Activated naive CD4-positive, alpha-beta T cell (primary cell): ENCODE measurements at places on chromosomes 13 and 19.
A peak's percentile ranks its signal among the peaks of the same experiment; 100 is the strongest.

- DNase-seq: no peak
Measured at GRCh38 chr19:33724721-33725060, 72.0 kb upstream of the KCTD15 start.

DNA sequence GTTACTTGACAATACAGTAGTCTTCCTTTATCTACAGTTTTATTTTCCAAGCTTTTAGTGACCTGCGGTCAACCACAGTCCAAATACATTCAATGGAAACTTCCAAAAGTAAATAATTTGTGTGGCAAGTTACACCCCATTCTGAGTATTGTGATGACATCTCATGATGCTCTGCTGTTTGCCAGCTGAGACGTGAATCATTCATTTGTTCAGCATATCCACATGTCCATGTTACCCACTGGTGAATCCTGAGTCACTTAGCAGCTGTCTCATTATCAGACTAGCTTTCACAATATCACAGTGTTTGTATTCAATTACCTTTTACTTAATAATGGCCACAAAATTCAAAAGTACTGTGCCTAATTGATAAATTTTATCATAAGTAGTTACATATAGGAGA is 179.8 kb downstream of the PRR20E start:
- no peak for DNase-seq

DNA sequence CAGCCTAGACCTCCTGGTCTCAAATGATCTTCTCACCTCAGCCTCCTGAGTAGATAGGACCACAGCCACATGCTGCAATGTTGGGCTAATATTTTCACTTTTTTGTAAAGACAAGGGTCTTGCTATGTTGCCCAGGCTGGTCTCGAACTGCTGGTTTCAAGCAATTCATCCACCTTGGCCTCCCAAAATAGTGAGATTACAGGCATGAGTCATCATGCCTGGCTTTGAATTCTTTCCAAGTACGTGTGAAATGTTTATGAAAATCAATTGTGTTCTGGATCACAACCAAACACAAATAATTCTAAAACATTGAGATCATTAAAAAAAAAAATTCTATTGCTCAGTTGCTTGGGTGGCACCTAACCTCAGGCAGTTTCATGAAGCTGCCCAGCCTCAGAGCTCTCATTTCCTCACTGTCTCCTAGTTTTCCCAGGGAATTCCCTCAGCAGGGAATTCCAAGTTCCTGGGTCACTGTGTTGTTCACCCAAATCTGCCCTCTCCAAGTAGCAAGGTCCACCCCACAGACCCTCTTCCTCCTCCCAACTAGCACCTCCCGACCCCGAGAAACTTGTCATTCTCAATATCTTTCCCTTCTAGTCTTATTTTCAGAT is 44.8 kb downstream of the ING1 start:
- DNase-seq: no peak

DNA sequence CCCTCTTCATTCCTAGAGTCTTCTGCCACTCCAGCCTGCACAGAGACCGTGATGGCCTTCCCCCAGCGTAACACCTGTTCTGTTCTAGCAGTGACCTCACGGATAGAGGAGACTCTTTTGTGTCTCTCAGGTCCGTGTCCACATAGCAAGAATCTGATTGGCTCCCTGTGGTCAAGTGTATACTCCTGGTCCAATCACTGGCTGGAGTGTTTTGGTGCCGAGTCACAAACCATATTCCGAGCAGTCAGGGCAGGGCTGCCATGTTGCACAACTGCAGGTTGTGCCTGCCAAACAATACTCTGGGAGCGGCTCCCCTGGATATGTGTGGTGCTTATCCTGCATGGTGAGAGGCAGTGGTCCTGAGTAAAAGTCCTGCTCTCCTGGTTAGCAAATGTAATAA is 402.4 kb downstream of the KCNRG start:
- no peak for DNase-seq

GRCh38 chr13:66886264-66886663 is 343.9 kb downstream of the PCDH9 start:
- no peak for DNase-seq

DNA sequence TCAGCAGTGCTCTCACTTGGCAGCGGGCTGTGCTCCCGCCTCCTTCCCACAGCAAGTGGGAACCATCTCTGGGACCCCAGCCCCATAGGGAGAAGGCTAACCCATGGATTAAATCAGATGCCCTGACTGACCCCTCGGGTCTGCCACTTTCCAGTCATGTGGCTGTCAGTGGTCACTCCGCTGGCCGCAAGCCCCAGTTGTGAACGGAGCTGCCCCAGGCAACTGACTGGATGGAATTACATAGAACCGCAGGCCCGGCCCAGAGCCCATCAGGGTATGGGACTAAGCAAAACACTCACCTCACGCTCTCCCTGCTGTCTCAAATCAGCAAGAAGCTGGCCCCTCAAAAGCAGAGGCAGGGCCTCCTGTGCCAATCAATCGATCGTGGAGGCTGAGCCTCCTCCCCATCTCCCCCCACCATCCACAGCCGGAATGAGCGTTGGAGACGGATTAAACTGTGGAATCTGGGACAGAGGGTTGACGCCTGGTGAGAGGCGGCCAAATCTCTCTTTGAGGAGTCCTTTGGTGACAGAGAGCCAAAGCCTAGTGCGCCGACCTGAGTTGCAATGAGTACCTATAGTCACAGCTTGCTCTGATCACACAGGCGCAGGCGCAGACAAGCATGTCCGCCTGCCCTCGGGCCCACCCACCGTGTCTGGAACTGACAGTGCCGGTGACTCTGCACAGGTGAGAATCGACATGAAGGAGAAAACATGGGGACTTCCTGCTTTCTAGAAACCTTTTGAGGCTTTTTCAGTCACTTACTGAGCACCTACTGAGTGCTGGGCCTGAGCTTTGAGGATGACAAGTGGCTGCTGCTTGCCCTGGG is 38.7 kb downstream of the PBX4 start:
- DNase-seq: no peak

- peak; percentile 26 for DNase-seq
Measured at GRCh38 chr19:2478756-2479555, 3.0 kb downstream of the GADD45B start.

DNA sequence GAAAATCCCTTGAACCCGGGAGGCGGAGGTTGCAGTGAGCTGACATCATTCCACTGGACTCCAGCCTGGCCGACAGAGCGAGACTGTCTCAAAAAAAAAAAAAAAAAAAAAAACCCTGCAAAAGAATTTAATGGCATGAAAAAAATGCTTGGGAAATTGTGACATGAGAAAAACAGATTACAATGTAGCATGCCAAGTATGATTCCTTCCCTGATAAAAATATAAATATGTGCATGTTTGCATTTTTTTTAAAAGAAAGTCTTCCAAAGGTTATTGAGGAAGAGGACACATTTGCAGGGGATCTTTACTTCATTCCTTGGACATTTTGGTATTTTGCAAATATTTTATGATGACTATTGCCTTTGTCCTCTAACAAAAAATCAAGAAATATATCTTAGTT is 14.5 kb upstream of the ZBTB32 start:
- DNase-seq: no peak

DNA sequence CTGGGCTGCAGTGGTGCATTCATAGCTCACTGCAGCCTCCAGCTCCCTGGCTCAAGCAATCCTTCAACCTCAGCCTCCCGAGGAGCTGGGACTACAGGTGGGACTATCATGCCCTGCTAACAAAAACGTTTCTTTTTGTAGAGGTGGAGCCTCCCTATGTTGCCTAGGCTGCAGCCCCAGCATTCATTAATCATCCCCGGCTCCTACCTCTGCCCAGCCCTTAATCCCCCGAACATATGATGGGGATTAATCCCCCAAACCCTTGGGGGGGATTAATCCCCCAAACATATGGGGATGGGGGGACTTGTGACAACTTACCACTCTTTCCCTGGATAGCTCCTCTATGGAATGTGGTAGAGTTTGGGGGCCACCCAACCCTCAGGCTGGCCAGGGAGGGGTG is 45.9 kb downstream of the SUGP2 start:
- DNase-seq: no peak

DNA sequence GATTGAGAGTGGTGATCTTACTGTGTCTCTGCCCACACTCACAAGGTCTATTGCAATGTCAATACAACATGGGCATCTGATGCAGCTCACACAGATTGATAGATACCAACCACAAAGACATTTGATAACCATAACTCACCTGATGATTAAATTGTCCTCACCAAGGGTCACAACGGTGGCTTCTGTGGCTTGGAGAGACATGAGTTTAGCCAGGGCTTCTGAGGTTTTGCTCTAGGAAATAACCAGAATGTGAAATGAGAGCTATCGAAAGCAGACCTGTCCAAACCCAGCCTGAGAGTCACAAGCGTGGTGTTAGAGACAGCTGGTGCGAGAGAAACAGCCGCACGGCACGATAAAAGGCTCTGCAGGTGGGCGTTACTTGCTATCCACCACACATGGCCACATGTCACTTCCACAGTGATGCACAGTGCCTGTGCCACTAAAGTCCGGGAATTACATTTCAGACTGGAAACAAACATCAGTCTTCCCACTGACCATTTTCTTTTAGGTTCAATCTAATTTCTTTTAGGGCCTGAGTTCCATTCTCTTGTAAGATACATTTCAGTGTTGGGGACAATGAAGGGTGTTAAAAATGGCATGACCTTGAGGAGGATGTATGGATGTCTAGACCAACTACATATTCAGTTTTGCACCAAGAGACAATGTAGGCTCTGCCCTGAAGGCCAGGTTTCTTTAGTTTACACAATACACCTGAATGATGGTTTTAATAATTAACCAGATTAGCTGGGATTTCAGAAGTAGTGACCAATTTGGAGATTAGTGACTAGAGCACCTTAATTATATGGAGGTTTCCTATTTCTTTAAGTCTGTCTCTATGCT is 53.7 kb downstream of the ATP7B start:
- no peak for DNase-seq

DNA sequence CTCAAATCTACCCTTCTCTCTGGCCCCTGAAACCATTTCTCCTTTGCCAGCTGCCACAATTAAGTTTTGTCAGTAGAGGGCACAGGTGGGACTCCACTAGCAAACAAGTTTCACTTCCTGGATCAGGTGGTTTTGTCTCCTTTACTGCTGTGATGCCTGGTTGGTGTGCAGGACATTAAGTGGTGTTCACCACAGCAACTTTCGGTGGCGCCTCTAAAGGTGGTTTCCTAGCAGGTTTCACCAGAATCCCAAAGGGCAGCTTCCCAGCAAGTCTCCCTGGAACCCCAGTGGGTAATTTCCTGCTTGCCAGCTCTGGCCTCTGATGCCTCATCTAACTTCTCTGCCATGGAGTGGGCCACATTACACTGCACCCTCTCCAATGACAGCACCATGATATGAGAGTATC is 16.6 kb downstream of the MED4 start:
- DNase-seq: no peak

DNA sequence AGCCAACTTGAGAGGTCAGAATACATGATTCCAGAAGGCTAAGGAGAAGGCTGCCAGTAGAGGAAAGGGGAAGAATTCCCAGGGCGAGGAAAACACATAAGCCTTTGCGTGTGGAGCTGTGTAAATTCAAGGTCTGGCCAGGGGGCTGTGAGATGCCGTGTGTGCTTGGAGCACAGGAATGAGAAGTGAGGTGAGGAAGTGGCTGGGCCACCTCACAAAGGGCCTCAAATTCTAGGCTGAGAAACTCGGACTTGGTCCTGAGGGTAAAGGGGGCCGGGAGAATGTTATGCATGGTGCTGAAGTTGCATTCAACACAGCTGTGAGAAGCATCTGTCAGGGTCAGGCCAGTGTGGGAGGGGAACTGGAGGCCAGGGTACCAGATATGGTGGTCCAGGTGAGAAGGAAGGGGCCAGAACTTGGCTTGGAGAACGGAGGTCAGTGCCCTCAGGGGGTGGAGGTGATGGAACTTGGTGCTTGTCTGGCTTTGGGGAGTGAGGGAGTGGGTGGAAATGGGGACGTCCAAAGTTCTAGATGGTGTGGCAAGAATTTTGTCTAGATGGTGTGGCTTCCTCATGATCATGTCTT is 4.9 kb upstream of the ZNF580 start:
- DNase-seq: no peak

GRCh38 chr19:39514840-39515550 is at the start of gene SELENOV:
TSS of gene SELENOV (plus strand) at chr19:39515139. CDS start at chr19:39515213, 74 bp downstream.
- peak; percentile 21 for DNase-seq

DNA sequence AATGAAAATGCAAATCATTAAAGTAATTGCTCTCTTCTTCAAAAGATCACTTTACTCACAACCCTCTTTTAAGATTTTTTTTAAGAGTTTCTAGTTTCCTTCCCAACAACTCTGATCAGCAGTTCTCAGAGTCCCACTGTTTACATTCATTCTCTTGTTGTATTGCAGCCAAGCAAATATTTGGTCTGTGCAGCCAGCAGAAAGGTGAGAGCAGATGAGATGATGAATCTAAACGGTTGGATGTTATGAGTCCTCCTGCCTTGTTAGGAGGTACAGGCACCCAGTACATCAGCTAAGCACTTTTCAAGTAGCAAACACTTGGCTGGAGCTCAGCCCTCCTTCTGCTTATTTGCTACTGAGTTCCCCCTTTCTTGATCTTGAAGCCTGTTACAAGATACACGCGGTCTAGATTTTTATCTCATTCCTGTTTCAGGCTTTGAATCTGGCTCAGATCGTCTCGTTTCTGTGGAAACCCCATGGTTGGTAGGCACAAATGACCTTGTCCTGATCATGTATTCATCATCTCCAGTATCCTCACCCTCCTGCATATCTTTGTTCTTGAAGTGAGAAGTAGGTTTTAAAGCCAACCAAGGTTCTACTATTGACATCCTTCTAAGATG is 300.7 kb downstream of the DCT start:
- no peak for DNase-seq

- DNase-seq: no peak
Measured at GRCh38 chr13:86572115-86572514, 772.9 kb upstream of the SLITRK6 start.

DNA sequence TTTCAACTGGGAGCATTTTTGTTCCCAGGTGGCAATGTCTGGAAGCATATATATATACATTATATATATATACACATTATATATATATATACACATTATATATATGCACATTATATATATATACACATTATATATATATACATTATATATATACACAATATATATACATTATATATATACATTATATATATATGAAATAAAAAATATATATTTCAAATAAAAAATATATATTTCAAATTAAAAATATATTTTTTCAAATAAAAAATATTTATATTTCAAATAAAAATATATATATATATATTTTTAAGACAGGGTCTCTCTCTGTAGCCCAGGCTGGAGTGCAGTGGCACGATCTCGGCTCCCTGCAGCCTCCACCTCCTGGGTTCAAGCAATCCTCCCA is 61.5 kb downstream of the ADGRE1 start:
- no peak for DNase-seq
